ENCODE measurements at places on chromosomes 2 and 18. TPM values are rescaled to one million over a fixed set of nuclear protein-coding genes. Genes with fewer than 3 reads are reported as not detected.

The TXNDC2 gene
- total RNA-seq, result 1.0 TPM

The ABHD1 gene
- total RNA-seq, result not detected

The ALPP gene
- total RNA-seq, result 0.06 TPM

The ELP2 gene
- total RNA-seq, result 47.4 TPM

The LBX2 gene
- 1.7 TPM for total RNA-seq

The FBXO36 gene
- total RNA-seq, result 1.6 TPM

The DSG4 gene
- total RNA-seq, result not detected

The DSC3 gene
- total RNA-seq, result under 0.01 TPM
